ENCODE measurements at places on chromosomes 12 and 14. TPM values are rescaled to one million over a fixed set of nuclear protein-coding genes. Genes with fewer than 3 reads are reported as not detected.

The PROX2 gene
- total RNA-seq: 0.13 TPM

The LRRK2 gene
- 0.30 TPM for total RNA-seq

GRCh38 chr12:129662234-129662633 lies 241.6 kb downstream of the TMEM132D start:
- no peaks in the 10 kb centered on the region for H3K4me1 ChIP-seq
- no peaks in the 10 kb centered on the region for H3K36me3 ChIP-seq
- H3K27ac ChIP-seq: no peak overlapping the region
- H3K27me3 ChIP-seq: no peaks in the 10 kb centered on the region

DNA sequence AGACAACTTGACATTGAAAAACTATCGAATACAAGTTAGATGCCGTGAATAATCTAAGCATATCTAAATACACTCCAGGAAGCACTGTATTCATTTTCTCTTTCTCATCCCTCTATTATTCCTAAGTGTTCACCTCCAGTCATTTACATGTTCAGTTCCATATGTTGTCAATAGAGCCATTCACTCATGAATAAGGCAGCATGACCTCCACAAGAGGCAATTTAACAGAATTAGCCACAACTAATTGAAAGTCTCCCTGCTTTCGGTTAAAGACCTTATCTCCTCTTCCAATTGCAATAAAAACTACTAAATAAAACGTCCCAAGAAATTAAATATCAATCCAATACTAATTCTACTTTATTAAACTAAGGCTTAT lies 1.8 kb downstream of the LRIG3 start:
- no peak overlapping the region for H3K4me3 ChIP-seq
- H3K27ac ChIP-seq: no peak overlapping the region
- H3K4me1 ChIP-seq: no peaks in the 10 kb centered on the region
- DNase-seq: no peak

- no peak overlapping the region for H3K27ac ChIP-seq
- no peaks in the 10 kb centered on the region for H3K27me3 ChIP-seq
- no peak overlapping the region for H3K4me3 ChIP-seq
These were observed 104.0 kb upstream of the COCH start for GRCh38 chr14:30770376-30770775.

DNA sequence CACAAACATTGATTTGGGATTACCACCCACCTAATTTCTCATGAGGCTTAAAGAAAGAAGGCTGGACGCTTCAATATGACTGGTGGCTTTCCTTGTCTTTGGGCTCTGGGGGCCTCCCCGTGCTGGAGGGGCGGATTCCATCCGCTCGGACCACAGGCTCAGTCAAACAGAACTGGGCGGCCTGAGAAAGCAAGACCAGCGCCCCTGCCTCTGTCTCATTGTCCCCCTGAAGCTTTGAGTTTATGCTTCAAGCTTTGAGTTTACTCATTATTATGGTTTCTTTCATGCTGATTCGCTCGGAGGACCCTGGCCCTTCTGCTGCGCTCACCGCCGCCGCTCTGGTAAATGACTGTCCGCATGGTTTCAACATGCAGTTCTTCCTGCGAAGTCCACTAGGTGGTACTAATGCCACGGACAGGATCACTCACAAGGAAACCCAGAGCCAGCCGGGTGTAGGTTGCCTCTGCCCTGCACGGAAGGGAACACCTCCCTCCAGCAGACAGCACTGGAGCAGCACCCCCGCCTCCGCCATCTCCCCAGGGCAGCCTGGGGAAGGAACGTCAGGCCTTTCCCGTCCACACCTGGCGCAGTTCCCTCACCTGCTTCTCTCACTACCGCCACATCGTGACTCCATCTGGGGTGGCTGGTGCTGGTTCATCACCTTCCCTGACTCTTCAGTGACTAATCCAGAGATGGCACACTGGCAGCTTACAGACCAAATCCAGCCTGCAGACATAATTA lies 13.2 kb upstream of the TIGAR start:
- H3K27ac ChIP-seq: no peak overlapping the region
- no peak for DNase-seq
- no peaks in the 10 kb centered on the region for H3K27me3 ChIP-seq
- no peaks in the 10 kb centered on the region for H3K4me1 ChIP-seq
- H3K36me3 ChIP-seq: peaks cover 10% of the 10 kb centered on the region

All from naive thymus-derived CD4-positive, alpha-beta T cell (primary cell).